ENCODE measurements at places on chromosomes 2 and 18.
A peak's percentile ranks its signal among the peaks of the same experiment; 100 is the strongest.

- no peak for DNase-seq
These were observed 37.5 kb downstream of the DHRS9 start for GRCh38 chr2:169106563-169107545.

DNA sequence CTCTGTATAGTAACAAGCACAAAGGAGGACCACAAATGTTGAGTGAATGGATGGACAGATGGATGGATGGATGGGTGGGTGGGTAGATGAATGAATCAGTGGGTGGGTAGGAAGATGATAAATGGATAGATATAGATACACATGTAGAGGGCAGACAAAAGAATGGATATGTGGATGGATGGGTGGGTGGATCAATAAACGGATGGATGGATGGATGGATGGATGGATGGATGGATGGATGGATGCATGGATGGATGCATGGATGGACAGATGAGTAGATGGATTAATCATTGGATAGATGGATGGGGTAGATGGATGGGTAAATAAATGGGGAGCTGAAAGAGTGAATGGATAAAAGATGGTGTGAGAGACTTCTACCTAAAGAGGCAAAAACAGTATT, 92.3 kb upstream of the GPR45 start:
- DNase-seq: no peak

DNA sequence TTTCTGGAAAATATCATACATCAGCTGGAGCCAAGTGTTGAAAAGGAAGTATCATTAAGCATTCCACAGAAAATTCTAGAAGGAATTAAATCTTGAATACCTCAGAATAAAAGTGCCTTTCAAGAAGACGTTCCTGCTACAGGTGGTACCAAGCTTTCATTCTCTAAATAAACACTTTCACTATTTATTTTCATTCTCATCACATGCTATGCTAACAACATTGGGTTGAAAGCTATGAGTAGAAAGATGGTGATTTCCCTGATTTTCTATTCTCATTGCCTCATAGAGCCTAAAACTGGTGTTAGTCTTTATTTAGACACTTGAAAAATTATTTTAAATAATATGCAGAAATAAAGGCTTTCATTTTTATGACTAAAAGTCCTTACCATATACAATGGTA, 324.7 kb downstream of the LRP1B start:
- DNase-seq: no peak

DNA sequence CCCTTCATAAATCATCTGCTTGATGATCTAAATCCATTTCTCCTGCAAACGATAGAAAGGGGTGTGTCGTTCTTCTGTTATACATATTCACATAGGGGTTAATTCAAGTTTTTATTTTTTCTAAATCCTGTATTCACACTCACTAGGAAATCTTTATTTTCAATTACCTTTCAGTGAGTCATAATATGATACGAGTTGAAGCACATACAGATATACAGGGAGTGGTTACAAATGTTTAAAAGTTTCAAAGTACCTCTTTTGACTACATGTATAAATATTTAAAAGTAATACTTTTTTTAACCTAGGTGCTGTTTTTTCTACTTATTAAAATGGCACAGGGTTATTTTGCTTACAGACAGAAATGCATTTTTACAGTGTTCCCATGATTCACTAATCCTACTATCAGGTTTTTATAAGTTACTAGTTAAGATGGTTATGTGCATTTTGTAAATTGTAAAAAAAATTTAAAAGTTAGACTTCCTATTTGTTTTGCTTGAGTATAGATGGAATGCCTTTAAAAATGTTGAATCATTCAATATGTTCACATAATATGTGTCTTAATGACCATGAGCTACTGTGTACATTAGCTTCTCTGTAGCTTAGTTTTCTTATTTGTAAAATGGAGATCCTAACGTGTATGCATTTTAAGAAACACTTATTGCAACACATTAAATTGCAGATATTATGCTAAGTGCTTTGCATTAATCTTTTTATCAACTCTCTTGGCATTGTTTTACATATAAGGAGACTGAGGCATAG, 1378.1 kb downstream of the DSC3 start:
- no peak for DNase-seq

- DNase-seq: no peak
These were observed 65.5 kb upstream of the KLF7 start for GRCh38 chr2:207231106-207231865.

- no peak for DNase-seq
These were observed 102.3 kb upstream of the GULP1 start for GRCh38 chr2:188189356-188189755.

- DNase-seq: no peak
These were observed 31.3 kb downstream of the OSBPL1A start for GRCh38 chr18:24366328-24366727.

- peak; percentile 45 for DNase-seq
These were observed 243.0 kb downstream of the ZNF407 start for GRCh38 chr18:74840492-74841167.

- peak; percentile 98 for DNase-seq
These were observed 95.9 kb upstream of the RMDN2 start for GRCh38 chr2:37829202-37829601.

Measured in stromal cell of bone marrow (primary cell).